Panc1 (cell line): ENCODE measurements at places on chromosomes 4 and X. TPM values are rescaled to one million over a fixed set of nuclear protein-coding genes. Genes with fewer than 3 reads are reported as not detected.

DNA sequence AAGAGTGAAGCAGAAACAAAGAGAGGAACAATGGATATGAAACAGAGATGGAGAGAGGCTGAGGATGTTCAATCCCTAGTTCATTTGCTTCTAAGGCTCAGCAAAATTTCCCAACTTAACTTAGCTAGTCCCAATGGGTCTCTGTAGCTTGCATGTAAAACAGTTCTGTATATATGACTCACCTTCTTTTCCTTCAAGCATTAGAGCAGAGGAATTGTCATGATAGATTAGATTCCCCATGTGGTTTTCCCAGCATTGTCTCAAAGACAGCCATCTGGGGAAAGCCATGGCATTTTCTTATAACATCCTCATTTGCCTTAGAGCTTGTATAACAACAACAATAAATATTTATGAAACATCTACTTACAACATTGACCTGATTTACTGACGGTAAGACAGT, 93.9 kb upstream of the GATB start:
- no peak for DNase-seq

DNA sequence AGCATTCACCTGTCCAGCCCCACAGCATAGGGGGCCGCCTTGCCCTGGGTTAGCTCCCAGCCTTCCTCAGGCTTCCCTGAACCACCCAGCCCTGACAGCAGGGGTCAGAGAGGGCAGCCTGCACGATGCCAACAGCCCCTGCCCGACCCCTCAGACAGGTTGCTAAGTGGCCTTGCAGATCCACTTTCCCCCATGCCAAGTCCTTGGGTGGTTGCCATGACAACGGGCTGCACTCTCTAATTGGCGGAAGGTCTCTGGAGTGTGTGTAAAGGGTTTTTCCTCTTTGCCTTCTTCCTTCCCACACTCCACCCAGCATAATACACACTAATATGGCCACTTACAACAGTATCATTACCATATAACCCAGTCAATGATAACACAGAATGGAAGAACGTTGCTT, 99.6 kb upstream of the AFAP1 start:
- DNase-seq: no peak

GRCh38 chr4:47498899-47499298, 13.8 kb downstream of the ATP10D start:
- no peak for DNase-seq

DNA sequence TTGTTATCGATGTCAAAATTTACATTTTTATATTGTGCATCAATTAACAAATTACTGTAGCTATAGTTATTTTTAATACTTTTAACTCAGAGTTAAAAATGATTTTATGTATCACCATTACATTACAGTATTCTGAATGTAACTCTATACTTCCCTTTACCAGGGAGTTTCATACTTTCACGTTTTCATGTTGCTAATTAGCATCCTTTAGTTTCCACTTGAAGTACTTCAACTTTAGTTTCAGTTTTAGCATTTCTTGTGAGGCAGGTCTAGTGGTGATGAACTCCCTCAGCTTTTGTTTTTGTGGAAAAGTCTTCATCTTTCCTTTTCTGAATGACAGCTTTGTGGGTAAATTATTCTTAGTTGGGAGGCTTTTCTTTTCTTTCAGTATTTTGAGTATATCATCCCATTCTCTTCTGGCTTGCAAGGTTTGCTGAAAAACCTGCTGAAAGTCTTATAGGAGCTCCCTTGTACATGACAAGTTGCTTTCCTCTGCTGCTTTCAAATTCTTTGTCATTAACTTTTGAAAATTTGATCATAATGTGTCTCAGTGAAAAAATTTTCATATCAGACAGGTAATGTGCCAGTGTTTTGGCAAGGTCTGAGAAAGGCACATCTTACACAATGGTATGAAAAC, 9.8 kb upstream of the CISD2 start:
- DNase-seq: no peak

DNA sequence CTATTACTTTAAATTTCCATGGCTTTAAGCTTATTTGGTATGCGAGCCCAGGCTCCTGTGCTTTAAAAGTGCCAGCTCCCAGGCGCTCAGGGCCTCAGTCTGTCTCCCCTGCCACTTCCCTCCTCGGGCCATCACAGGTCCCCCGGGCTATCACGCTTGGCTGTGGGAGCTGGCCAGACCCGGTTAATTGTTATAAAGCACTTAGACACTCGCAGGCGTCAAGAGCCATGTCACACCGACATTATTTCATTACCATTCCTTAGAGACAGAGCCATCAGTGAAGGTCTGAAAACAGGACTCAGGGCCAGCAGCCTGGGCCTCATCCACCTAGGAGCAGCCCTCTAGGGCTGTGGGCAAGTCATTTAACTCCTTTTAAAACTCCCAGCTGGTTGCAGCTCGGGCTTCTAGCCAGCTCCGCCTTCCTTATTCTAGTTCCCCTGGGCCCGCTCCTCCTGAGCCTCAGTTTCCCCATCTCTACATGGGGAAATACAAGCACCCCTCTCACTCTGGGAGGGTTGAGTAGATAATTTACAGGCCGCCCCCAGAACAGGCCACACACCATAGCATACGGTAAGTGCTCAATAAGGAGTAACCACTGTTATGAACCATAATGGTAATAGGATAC, 99.0 kb downstream of the HMX1 start:
- DNase-seq: no peak

- no peak for DNase-seq
Measured at GRCh38 chr4:69874507-69874906, 14.6 kb upstream of the SULT1E1 start.

DNA sequence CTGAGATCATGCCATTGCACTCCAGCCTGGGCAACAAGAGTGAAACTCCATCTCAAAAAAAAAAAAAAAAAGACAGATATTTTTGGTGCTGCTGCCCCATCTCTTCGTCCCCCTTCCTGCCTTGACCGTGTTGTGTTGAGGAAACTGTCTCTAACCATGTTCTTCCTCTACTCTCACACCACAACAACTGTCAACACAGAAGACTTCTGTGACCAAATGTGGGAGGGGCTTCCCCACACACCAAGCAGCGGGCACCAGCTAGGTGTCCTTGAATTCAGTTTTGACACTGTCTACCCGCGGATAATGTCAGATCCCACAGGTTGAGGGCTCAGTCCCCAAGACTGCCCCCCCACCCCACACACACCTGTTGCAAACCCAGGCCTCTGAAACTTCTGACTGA, 104.7 kb upstream of the BCOR start:
- DNase-seq: no peak

GRCh38 chrX:1322393-1322792, 14.2 kb upstream of the IL3RA start:
- no peak for DNase-seq

Gene SGCB
- total RNA-seq: 27.6 TPM
